ENCODE measurements at places on chromosomes 2 and 18.

DNA sequence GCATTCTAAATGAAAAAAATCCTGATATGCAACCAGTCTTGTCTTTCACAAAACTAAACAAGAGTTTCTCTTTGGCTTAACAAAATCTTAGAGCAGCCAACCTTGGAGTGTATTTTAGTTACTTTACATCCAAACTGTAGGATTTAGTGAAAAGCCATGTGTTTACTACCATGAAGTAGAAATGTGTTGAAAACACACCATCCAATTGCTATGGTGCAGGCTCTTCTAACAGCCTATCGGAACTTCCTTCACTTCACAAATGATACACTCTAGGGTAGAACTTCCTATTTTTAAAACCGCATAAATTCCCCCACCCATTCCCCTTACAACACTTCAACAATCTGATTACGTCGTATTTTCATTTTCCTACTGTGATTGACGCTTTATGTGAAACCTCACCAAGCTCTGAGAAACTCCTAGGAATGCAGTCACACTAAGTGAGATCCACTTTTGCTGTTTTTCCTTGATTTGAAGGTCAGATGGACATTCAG, 74.4 kb upstream of the MAP4K4 start:
- DNase-seq = no peak

DNA sequence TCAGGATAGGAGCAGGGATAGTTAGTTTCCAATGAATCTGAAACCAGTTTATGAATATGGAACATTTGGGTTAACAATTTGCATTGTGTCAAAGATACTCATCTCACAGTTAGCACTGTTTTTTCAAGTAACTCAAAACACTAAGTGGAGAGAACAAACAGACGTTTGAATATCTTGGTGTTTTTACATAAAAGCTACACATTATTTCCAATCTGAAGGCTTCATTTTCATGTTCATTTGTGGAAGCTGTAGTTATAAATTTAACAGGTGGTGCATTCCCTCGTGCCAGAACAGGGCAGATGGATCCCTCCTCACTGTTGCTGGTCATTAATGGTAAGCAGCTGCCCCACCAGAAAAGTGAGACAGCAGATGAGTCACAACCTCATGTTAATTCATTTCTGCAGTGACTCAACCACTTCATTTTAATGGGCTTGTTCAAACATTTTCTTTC, 286.9 kb downstream of the TMX3 start:
- DNase-seq = peak; percentile 48

DNA sequence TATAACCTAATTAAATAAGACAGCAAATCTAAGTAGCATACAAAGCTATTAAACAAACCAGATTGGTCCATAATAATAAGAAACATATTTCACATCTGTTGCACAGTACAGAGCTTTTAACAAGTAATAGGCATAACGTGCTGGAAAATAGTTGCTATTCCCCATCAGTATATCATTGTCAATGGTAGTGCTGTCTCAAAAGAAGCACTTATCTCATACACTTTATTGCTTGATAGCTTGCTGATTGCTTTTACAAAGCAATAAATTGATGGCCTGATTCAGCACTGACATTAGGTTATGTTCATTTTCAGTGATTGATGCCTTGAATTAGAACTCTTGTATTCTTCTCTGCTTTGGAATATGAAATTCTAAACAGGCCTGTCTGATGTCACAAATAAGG, 641.7 kb downstream of the CBLN2 start:
- DNase-seq = no peak

DNA sequence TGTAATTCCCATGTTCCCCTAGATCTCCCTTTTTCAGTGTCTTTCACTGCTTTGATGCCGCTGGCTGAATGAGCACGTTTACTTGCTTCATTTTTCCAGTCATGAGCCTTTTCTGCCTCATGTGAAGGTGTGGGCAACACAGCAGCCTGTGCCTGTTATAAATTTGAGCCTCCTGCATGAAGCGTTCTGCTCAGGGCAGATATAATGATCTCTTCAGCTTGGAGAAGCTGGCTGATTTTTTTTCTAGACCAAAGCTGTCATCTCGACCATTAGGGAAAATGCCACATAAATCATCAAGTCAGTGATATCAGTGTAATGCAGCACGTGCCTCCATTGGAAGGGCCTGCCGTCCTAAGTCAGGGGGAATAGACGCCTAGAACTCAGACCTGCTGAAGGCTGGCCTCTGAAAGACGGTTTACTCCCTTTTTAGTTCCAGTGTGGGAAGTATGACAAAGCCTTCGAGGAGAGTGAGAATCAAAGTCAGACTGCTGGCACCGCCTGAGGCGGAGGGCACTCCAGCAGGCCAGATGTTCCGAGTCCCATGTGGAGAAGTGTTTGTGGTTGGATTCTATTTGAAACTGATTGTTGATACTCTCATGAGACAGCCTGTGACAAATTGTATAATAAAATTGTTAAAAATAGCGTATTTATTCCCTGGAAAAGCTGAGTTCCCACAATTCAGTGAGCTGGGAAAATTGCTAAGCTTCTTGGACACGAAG, 196.5 kb downstream of the MYO1B start:
- no peak for DNase-seq

- no peak for DNase-seq
These were observed 134.5 kb downstream of the GALNT14 start for GRCh38 chr2:31003749-31004148.

DNA sequence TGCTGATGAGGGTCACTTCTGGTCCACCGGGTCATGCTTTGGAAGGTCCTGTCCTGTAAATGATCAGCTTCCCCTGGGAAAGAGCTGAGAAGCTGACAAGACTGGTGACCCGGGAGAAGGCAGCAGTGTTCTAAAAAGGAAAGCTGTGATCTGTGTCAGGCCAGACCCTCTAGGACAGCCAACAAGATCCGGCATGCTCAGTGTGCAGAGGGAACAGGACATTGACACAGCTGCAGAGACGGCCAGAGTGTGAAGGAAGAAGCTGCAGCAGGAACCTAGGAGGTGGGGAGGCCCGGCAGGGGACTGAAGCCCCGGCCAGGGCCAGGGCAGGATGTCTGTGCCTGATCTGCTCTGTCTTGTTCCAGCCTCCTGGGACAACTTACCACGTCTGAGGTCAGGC, 372.7 kb upstream of the ID2 start:
- DNase-seq = no peak

GRCh38 chr2:48109491-48110204, 203.3 kb upstream of the FBXO11 start:
- no peak for DNase-seq

DNA sequence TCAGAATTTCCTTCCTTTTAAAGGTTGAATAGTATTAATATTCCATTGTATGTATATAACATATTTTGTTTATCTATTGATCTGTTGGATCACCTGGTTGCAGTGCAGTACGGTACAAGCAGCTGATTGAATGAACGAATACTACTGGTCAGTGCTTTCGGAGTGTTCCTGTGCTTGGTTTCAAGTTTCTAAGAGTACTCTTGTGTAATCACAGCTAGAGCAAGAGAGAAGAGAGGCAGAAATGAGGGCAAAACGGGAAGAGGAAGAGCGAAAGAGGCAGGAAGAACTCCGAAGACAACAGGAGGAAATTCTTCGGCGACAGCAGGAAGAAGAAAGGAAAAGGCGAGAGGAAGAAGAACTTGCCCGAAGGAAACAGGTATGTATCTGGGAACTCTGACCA, 40.3 kb upstream of the KCNJ13 start:
- DNase-seq = no peak

- no peak for DNase-seq
These were observed 199.4 kb upstream of the REV1 start for GRCh38 chr2:99689145-99689742.

- DNase-seq = no peak
These were observed 54.9 kb downstream of the TMEFF2 start for GRCh38 chr2:192139813-192140212.

DNA sequence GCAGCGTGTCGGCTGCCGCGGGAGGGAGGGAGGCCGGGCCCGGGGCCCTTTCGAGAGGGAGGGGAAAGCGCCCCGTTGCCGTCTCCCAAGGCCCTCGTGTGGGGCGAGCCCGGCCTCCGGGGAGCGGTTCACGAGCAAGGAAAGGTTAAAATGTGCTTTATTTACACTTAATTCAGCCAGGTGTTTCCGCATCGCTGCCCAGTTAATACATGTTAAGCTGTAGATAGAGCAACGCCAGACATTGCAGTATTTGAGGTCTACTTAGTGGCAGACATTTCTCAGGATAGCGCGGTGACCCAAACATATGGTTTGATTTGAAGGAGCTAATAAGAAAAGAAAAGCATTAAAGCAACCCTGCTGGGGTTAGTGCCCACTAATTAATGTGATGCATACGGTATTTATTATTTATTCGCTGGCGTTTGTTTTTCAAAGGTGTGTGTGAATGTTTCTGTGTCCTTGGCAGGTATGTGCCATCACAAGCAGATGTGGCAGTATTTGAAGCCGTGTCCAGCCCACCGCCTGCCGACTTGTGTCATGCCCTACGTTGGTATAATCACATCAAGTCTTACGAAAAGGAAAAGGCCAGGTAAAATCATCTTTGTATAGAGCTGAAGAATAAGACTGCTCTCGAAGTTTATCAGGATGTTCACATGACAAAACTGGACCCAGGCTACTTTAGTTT, 571 bp downstream of the EEF1B2 start:
- no peak for DNase-seq

- DNase-seq = no peak
These were observed 87.5 kb downstream of the TRIB2 start for GRCh38 chr2:12804091-12804856.

GRCh38 chr2:197234671-197235191, 75.8 kb downstream of the ANKRD44 start:
- no peak for DNase-seq

- no peak for DNase-seq
These were observed 13.7 kb upstream of the FAHD2A start for GRCh38 chr2:95388856-95389244.

DNA sequence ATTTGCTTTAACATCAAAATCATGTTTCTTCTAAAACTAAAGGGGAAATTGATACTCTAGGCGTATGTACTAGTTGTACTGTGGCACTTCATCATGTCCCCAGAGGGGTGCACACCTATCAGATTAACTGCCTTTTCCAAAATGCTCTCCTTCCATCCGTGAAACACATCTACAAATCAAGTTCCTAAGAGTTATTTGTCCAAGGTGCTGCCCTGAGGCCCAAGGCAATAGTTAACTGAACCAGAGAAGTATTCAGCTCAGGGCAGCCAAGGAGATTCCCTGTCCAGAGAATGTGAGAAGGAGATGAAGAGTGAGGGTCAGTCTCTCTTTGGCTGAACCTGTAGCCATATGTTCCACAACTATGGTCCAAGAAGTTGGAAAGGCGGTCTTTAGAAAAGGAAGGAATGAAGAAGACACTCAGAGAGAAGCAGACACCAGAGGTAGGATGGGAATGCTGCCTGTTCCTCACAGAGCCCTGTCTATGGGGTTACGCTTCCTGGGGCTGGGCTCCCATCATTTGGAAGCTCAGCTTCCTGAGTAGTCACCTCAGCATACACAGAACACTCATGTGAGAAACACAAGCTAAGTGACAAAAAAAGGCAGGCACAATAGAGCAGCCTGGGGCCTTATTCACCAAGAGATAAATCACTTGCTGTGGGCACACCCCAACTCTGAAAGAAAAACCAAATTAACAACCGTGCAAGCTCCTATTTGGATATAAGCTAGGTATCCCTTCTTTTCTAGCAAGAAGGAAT, 55.6 kb downstream of the ANKRD44 start:
- no peak for DNase-seq

GRCh38 chr18:50707855-50708469, 111.9 kb downstream of the MRO start:
- no peak for DNase-seq

DNA sequence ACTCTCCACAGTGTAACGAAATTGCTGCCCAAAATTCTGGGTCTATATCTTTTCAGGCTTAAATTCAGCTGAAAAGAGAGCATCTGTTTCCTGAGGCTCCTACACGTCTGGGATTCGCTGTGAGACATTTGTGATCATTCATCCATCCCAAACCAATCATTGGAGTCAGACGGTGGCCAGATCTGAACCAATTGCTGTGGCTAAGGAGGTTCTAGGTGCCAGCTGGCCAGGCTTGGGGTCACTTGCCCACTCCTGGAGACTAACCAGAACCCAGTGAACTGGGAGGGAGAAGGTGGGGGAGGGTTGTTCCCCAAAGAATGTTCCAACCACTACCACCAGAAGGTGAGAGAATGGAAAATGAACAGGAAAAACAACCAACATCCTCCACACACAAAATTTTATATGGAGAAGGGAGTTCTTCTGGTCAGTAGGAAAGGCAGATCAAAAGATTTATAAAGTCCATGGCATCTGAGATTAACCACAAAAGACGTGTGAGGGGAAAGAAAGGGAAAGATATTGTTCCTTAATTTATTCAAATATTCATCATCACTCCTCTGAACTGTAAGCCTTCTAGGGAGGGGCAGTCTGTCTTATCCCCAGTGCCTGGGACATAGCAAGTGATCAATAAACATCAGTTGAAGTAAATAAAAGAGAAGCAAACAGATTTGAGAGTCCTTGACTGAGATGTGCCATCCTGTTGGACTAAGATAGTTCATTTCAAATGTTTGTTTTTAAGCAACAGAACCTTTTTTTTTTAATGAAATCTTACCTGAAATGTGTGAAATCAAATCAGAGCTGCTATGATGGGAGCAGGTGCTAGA, 3.0 kb upstream of the RTKN start:
- DNase-seq = no peak

DNA sequence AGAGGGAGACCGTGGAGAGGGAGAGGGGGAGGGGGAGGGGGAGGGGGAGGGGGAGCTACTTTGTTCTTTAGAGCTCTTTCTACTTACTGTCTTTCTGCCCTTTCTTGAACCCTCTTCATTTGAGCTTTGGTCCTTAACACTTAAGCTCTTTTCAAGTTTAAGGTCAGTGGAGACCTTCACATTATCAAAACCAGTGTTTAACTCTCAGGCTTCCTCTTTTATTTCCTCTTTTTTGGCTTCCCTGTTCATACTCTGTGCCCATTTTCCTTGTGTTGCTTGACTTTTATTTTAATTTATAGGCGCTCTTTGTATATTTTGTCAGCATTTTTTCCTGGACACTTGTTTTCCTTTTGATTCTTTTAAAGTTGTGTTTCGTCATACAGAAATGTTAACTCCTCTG, 37.1 kb downstream of the ACSL3 start:
- DNase-seq = no peak

DNA sequence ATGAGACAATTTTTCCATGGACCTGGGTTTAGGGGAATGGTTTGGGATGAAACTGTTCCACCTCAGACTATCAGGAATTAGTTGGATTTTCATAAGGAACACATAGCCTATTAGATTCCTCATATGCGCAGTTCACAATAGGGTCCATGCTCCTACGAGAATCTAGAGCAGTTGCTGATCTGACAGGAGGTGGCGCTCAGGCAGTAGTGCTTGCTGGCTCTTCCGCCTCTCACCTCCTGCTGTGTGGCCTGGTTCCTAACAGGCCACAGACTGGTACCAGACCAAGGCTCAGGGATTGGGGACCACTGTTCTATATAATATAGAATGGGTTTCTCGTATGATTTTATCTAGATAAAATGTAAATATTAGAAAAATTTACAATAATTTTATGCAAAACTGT, 338.7 kb downstream of the CPS1 start:
- DNase-seq = no peak

All from RCC 7860 (cell line).